ENCODE measurements at places on chromosomes 16 and 17. TPM values are rescaled to one million over a fixed set of nuclear protein-coding genes. Genes with fewer than 3 reads are reported as not detected.

DNA sequence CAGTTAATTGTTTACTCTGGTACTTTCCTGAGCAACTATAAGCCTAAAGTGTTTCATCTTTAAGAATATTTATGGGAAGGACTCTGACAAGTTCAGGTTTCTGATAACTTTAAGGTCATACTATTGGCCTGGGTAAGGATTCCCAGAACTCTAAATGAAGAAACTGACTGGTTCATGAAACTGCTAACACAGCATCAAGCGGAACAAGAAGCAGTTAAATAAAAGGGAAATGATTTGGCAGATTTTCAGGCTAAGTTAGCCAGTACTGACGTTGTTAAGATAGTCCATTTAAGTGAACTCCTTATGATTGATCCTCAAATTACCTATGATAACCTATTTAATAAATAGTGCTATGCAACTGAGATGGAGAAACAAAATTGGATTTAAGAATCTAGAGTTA, 101.6 kb upstream of the CES5A start:
- no peak overlapping the region for H3K4me3 ChIP-seq
- no peaks in the 10 kb centered on the region for H3K4me1 ChIP-seq
- no peaks in the 10 kb centered on the region for H3K27me3 ChIP-seq
- no peak for DNase-seq
- no peaks in the 10 kb centered on the region for H3K36me3 ChIP-seq
- H3K27ac ChIP-seq, result no peak overlapping the region

GRCh38 chr16:75110637-75111513, 5.7 kb downstream of the LDHD start:
- H3K36me3 ChIP-seq, result no peaks in the 10 kb centered on the region
- DNase-seq, result peak; percentile 93
- H3K4me1 ChIP-seq, result peaks cover 13% of the 10 kb centered on the region
- H3K4me3 ChIP-seq, result peak overlapping the region; percentile 13
- peak overlapping the region; percentile 82 for H3K27ac ChIP-seq

GRCh38 chr16:23145186-23145585, 4.1 kb downstream of the USP31 start:
- no peak for DNase-seq
- peak overlapping the region; percentile 2 for H3K4me3 ChIP-seq
- no peaks in the 10 kb centered on the region for H3K36me3 ChIP-seq
- peak overlapping the region; percentile 96 for H3K27ac ChIP-seq

Gene MEIOC
- total RNA-seq, result not detected

DNA sequence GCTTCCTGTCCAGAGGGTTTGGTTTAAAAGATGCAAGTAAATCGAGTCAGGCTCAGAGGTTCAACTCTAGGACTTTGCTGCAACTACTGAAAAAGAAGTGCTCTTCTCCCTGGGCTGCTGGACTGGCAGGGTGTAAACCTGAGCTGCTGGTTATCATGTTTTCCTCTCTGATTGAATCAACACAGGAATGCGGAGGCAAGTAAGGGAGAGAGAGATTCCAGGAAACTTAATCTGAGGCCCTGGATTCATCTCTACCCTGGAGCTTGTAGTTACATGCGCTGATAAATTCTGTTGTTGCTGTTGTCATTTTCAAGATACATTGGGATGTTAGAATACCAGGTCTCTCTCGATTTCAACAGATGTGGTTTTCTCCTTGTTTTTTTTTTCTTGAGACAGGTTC, 8.2 kb upstream of the HS3ST3A1 start:
- no peak for DNase-seq
- H3K36me3 ChIP-seq, result no peaks in the 10 kb centered on the region
- no peaks in the 10 kb centered on the region for H3K27me3 ChIP-seq

GRCh38 chr17:17831208-17832031, 5.4 kb downstream of the SREBF1 start:
- H3K36me3 ChIP-seq, result no peaks in the 10 kb centered on the region
- H3K4me1 ChIP-seq, result no peaks in the 10 kb centered on the region

DNA sequence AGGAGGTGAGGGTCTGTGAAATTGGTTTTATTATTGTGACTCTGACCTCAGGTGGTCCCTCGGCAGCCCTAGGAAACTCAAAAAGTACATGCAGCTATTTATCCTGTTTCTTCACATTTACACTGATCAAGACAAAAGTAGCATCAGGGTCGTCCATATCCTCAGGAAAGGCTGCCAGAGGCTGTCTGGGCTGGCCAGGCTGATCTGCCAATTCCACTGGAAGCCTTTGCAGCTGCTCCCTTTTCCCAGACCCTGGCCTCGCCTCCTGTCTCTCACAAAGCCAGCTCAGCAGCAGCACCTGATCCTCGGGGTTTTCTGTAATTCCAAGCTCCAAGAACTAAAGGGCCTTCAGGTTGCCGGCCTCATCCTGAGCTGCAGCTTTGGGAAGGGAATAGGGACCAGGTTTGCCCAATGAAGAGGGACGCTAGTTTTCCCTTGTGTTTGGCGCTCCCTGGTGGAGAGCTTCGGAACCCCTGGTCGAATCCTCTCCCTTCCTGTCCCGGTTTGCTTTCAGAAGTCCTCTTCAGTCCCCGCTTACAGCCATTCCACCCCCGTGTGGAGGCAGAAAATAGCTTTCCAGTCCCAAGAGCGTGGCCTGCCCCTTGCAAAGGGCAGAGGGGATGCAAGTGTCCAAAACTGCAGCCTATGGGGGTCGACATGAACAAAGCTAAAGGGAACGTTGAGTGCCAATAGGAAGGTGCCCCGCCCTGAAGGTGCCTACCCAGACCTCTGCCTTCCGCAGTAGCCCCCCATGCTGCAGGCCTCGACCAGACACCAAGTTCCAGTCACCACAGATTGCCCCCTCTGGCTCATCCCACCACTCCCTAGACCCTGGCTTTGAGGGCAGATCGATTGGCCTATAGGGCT, 13.4 kb downstream of the MFSD6L start:
- DNase-seq, result peak; percentile 79
- no peaks in the 10 kb centered on the region for H3K27me3 ChIP-seq
- no peak overlapping the region for H3K4me3 ChIP-seq
- no peaks in the 10 kb centered on the region for H3K36me3 ChIP-seq
- no peaks in the 10 kb centered on the region for H3K4me1 ChIP-seq

- no peak for DNase-seq
- no peaks in the 10 kb centered on the region for H3K36me3 ChIP-seq
- H3K27me3 ChIP-seq, result no peaks in the 10 kb centered on the region
- H3K4me3 ChIP-seq, result no peak overlapping the region
Observed at GRCh38 chr16:12235110-12235509, 258.6 kb downstream of the SNX29 start.

DNA sequence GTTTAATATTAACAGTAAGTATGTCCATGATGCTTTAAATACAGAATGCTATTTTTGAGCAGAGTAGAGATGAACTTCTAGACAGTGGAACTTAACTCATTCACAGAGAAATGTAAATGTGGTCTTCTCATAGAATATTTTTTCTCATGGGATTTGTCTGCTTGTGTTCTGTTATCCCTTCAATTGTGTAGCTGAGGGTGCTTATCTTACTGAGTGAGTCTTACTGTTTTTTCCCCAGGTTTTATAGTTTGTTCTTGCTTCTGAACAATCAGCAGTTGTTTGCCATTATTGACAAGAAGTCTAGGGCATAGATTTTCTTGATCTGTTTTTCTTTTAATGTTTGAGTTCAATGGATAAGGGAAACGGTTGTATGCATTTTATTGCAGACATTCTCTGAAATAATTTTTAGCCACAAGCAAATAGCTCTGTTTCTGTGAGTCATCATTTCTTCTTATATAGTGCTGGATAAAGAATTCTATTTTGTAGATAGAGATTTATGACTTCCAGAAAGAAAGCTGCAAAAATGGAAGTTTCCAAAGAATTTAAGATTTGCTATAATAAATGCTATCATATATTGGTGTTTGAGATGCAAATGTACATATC, 60.5 kb downstream of the NF1 start:
- no peak for DNase-seq
- no peaks in the 10 kb centered on the region for H3K27me3 ChIP-seq
- no peak overlapping the region for H3K27ac ChIP-seq
- no peaks in the 10 kb centered on the region for H3K4me1 ChIP-seq
- H3K36me3 ChIP-seq, result no peaks in the 10 kb centered on the region

Gene UBE2I
- 133 TPM for total RNA-seq

- no peak overlapping the region for H3K4me3 ChIP-seq
- no peak overlapping the region for H3K27ac ChIP-seq
- no peaks in the 10 kb centered on the region for H3K27me3 ChIP-seq
- no peaks in the 10 kb centered on the region for H3K36me3 ChIP-seq
Observed at GRCh38 chr17:3602499-3602898, 6.7 kb downstream of the TRPV1 start.

- H3K27ac ChIP-seq, result no peak overlapping the region
- no peaks in the 10 kb centered on the region for H3K4me1 ChIP-seq
- no peaks in the 10 kb centered on the region for H3K36me3 ChIP-seq
- DNase-seq, result no peak
- H3K4me3 ChIP-seq, result no peak overlapping the region
Observed at GRCh38 chr17:54990118-54990517, 21.6 kb downstream of the STXBP4 start.

Gene HEATR9
- total RNA-seq, result not detected

DNA sequence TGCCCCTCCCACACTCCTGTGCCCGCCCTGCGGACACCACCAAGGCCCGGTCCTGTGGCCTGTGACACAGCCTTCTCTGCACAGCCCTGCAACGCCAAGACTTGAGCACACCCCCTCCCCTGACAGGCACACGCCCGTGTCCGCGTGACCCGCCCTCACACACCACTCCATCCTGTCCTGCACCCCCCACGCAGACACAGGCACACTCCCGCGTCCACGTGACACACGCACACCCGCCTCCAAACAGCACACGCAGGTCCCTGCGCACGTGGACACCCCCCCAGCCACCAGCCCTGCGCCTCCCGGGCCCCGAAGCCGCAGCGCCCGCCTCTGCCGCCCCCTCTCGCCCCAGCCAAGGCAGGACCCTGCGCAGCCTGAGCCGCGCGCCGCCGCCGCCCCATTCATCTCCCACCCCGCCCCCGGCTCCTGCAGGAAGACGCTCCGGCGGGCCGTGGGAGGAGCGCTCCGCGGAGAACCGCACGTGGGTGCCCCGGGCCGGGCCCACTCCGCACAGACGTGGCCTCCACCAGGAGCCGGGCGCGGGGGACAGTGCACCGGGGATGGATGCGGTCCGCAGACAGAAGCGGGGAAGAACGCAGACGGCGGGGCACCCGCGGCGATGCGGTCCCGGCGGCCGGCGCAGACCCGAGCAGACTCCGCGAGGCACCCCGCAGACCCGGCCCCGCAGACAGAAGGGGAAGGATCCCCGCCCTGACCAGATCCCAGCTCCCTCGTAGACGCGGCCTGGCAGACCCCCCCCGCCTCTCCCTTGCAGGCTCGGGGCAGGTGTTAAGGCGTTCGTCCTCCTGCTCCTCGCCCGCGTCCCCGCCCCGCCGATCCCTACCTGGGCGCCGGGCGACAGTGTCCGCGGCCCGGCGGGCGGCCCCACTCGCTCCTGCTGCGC, 506 bp downstream of the CAMKK1 start:
- H3K4me3 ChIP-seq, result peak overlapping the region; percentile 70
- no peaks in the 10 kb centered on the region for H3K27me3 ChIP-seq
- no peaks in the 10 kb centered on the region for H3K36me3 ChIP-seq
- peak overlapping the region; percentile 97 for H3K27ac ChIP-seq
- H3K4me1 ChIP-seq, result peaks cover 36% of the 10 kb centered on the region
- peak; percentile 89 for DNase-seq

Gene TBKBP1
- 4.1 TPM for total RNA-seq

- H3K27ac ChIP-seq, result no peak overlapping the region
- no peaks in the 10 kb centered on the region for H3K27me3 ChIP-seq
- H3K36me3 ChIP-seq, result no peaks in the 10 kb centered on the region
- DNase-seq, result no peak
Observed at GRCh38 chr16:70805787-70806186, 4.8 kb upstream of the VAC14 start.

Gene HSD11B2
- total RNA-seq, result 82.1 TPM

Gene ARL5C
- total RNA-seq, result not detected

GRCh38 chr16:57268804-57269800, 15.4 kb downstream of the PLLP start:
- H3K36me3 ChIP-seq, result no peaks in the 10 kb centered on the region
- H3K4me3 ChIP-seq, result no peak overlapping the region
- H3K27me3 ChIP-seq, result no peaks in the 10 kb centered on the region
- no peak overlapping the region for H3K27ac ChIP-seq

DNA sequence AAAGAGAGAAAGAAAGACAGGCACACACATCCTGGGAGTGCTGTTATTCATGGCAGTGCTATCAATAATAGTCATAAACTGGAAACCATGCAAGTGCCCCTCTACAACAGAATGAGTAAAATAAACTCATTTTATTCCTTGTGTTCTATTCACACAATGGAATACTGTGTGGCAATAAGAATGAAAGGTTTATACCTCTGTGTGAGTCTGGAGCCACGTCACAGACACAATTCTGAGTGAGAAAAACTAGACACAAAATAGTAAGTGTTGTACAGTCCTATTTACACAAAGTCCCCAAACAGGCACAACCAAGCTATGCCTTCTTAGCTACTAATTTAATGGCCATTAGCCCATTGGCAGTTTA, 429.7 kb downstream of the SLC39A11 start:
- no peak overlapping the region for H3K4me3 ChIP-seq
- no peak for DNase-seq
- no peak overlapping the region for H3K27ac ChIP-seq
- no peaks in the 10 kb centered on the region for H3K4me1 ChIP-seq
- H3K27me3 ChIP-seq, result no peaks in the 10 kb centered on the region

DNA sequence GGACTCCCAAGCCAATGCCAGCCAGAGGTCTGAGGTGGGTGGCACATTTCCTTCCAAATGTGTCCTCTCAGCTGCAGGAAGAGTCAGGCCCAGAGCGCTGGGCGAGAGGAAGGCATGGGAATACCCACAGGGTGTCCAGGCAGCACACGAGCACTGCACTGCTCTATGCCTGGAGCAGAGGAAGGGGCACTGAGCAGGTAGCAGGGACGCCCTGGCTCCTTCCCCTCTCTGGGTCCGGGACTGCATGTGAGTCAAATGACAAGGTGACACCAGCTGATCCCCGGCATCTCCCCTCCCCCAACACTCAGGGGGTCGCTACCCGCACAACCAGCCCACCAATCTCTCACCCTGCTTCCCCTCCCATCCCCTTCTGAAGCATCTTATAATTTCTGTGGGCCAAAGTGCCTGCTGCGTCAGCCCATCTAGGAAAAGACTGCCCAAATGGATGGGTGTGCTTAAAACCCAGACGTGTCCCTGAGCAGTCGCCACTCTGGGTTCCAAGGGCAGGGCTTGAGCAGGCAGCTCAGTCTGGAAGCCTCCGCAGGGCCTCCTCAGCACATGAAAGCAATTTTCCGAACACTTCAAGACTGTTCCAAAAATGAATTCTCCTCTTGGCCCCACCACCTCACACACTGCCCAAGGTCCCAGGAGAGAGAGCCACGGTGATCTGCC, 12.0 kb upstream of the BCAR1 start:
- no peaks in the 10 kb centered on the region for H3K36me3 ChIP-seq
- H3K4me1 ChIP-seq, result peaks cover 21% of the 10 kb centered on the region
- no peak overlapping the region for H3K4me3 ChIP-seq
- H3K27ac ChIP-seq, result peak overlapping the region; percentile 84

- no peaks in the 10 kb centered on the region for H3K4me1 ChIP-seq
- no peaks in the 10 kb centered on the region for H3K36me3 ChIP-seq
- peak within 1 kb of the TSS; percentile 90 for H3K27ac ChIP-seq
- no peak for DNase-seq
- no peaks in the 10 kb centered on the region for H3K27me3 ChIP-seq
Observed at GRCh38 chr17:50165867-50166517, at the start of gene SGCA. Gene SGCA, plus strand, starts transcription at chr17:50166005. Its CDS starts 36 bp downstream, at chr17:50166041.
